ENCODE measurements at places on chromosomes 1 and 21.
A peak's percentile ranks its signal among the peaks of the same experiment; 100 is the strongest.

GRCh38 chr21:37688952-37689659, 227.2 kb downstream of the KCNJ6 start:
- no peaks in the 10 kb centered on the region for H3K36me3 ChIP-seq
- H3K4me1 ChIP-seq, result no peaks in the 10 kb centered on the region
- DNase-seq, result no peak
- no peaks in the 10 kb centered on the region for H3K27me3 ChIP-seq

DNA sequence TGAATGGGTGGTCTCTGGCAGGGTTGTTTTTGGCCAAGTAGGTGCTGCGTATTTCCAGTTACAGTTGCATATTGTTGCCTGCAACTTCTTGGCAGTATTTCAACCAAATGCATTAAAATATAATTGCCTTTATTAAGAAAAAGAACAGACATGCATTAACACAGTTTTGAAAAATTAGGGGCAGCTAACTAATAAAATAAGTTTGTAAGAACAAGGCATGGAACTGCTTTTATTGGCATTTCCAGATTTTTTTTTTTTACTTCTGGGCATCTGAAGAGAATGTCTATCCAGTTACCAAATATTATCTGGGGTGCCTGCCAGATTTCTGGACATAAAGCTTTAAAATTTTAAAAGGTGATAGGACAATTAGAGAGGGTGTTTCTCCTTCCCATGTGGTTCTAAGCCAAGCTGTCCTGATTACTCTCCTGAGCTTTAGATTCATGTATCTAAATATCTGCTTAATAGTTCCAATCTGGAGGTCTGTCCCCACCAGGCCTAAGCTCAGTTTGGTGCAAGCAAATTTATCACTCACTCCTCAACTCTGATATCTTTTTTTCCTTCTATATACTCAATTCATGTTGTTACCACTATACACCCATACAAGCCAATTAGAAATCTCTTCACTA, 553.3 kb upstream of the USP24 start:
- H3K27ac ChIP-seq, result no peak overlapping the region
- DNase-seq, result no peak
- H3K36me3 ChIP-seq, result no peaks in the 10 kb centered on the region
- H3K27me3 ChIP-seq, result no peaks in the 10 kb centered on the region
- no peak overlapping the region for H3K4me3 ChIP-seq
- no peaks in the 10 kb centered on the region for H3K4me1 ChIP-seq

GRCh38 chr1:36710951-36711350, 228.2 kb upstream of the CSF3R start:
- H3K4me3 ChIP-seq, result no peak overlapping the region
- no peaks in the 10 kb centered on the region for H3K27me3 ChIP-seq
- H3K27ac ChIP-seq, result no peak overlapping the region
- no peaks in the 10 kb centered on the region for H3K36me3 ChIP-seq
- H3K4me1 ChIP-seq, result no peaks in the 10 kb centered on the region

GRCh38 chr1:69993810-69994209, 211.6 kb downstream of the LRRC40 start:
- H3K4me1 ChIP-seq, result no peaks in the 10 kb centered on the region
- no peak overlapping the region for H3K27ac ChIP-seq
- DNase-seq, result no peak
- H3K27me3 ChIP-seq, result no peaks in the 10 kb centered on the region
- H3K4me3 ChIP-seq, result no peak overlapping the region
- H3K36me3 ChIP-seq, result no peaks in the 10 kb centered on the region

GRCh38 chr1:64469977-64470664, at the start of gene CACHD1:
Gene CACHD1, plus strand, starts transcription at chr1:64470129. Its CDS starts 616 bp downstream, at chr1:64470745.
- no peak within 1 kb of the TSS for H3K27ac ChIP-seq
- no peak for DNase-seq
- peak within 1 kb of the TSS; percentile 76 for H3K4me3 ChIP-seq
- H3K27me3 ChIP-seq, result no peaks in the 10 kb centered on the region
- no peaks in the 10 kb centered on the region for H3K36me3 ChIP-seq

DNA sequence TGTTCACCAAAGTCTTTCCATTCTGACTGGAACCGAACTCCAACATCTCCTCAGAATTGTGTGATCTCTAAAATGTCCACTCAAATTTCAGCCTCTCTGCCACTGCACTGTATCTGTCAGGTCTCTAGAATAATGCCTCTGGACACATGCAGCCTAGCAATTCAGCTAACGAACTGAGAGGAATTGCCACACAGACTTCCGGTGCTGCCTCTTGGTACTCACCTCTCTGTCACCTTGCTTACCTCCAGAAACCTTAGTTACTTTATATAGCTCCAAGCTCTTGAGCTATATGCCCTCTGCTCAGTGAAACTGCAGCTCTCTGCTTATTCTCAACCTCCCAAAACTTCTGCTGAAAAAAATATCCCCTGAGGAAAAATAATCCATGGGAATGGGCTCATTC, 2.7 kb upstream of the CHRM3 start:
- no peaks in the 10 kb centered on the region for H3K36me3 ChIP-seq

- no peak for DNase-seq
- H3K36me3 ChIP-seq, result peaks cover 45% of the 10 kb centered on the region
- no peak overlapping the region for H3K4me3 ChIP-seq
- H3K4me1 ChIP-seq, result no peaks in the 10 kb centered on the region
- H3K27me3 ChIP-seq, result no peaks in the 10 kb centered on the region
These were observed 17.9 kb upstream of the MIIP start for GRCh38 chr1:12001249-12001917.

DNA sequence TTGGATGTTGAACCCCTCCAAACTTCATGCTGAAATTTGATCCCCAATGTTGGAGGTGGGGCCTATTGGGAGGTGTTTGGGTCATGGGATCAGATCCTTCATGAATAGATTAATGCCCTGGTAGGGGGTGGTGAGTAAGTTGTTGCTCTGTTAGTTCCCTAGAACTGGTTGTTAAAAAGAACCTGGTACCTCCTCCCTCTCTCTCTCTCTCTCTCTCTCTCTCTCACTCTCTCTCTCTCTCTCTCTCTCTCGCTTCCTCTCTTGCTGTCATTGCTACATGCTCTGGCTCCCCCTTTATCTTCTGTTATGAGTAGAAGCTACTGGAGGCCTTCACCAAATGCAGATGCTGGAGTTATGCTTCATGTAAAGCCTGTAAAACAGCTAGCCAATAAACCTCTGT, 498.2 kb upstream of the NR5A2 start:
- H3K27me3 ChIP-seq, result no peaks in the 10 kb centered on the region
- no peak for DNase-seq

DNA sequence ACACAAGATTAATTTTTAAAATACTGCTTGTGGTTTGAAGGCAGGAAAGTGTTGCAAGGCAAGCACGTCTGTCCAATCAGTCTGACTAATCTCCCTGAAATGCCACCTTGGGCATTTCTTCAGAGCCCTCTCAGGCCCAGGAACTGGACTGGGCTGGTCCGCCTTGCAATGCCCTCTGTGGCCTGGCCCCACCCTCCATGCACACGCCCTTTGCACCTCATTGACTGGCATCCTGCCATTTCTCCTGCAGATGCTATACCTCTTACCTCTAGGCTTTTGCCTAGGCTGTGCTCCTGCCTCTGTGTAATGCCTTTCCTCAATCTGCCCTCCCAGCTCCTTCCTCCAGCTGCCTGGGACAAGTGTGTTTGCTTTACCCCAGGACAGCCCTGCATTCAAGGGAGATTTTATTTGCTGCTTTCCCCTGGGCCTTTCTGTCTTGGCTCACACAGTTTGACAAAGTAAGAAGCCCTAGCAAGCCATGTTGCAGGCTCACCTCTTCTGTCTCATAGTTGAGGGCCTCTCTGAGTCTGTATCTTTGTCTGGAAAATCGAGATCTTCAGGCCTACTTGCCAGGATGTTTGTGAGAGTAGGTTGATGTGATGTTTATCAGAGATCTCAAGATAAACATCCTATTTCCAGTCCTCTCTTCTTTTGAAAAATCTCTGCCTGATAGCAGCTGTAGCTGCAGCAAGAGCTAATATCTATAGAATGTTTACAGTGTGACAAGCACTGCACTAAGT, 149.2 kb upstream of the JUN start:
- no peak overlapping the region for H3K27ac ChIP-seq
- DNase-seq, result no peak
- no peaks in the 10 kb centered on the region for H3K4me1 ChIP-seq
- no peaks in the 10 kb centered on the region for H3K27me3 ChIP-seq
- no peak overlapping the region for H3K4me3 ChIP-seq
